Esophagus squamous epithelium (tissue), 5 donors: ENCODE measurements at places on chromosomes 1 and 21.
A peak's percentile ranks its signal among the peaks of the same experiment; 100 is the strongest.

- DNase-seq = peak; percentile 34
Measured at GRCh38 chr1:33633019-33633801, 160.8 kb downstream of the ZSCAN20 start.

GRCh38 chr1:13803546-13804239 is 103.7 kb downstream of the PRDM2 start:
- no peak for DNase-seq

GRCh38 chr1:4937876-4938534 is 283.6 kb downstream of the AJAP1 start:
- DNase-seq = no peak

DNA sequence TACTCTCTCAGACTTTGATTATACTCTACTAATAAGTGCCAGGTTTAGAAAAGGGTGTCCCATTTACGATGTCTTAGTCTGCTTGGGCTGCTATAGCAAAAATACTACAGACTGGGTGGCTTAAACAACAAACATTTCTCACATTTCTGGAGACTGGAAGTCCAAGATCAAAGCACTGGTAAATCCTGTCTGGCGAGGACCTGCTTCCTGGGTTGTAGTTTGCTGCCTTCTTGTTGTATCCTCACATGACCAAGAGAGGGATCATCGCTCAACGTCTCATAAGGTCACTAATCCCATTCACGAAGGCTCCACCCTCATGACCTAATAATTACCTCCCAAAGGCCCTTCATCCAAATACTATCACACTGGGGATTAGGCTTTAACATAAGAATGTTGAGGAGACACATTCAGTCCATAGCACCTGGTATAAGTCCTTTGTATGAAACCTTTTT is 12.0 kb downstream of the PRDX6 start:
- no peak for DNase-seq
